HT1080 (cell line): ENCODE measurements at places on chromosomes 6 and 20.

DNA sequence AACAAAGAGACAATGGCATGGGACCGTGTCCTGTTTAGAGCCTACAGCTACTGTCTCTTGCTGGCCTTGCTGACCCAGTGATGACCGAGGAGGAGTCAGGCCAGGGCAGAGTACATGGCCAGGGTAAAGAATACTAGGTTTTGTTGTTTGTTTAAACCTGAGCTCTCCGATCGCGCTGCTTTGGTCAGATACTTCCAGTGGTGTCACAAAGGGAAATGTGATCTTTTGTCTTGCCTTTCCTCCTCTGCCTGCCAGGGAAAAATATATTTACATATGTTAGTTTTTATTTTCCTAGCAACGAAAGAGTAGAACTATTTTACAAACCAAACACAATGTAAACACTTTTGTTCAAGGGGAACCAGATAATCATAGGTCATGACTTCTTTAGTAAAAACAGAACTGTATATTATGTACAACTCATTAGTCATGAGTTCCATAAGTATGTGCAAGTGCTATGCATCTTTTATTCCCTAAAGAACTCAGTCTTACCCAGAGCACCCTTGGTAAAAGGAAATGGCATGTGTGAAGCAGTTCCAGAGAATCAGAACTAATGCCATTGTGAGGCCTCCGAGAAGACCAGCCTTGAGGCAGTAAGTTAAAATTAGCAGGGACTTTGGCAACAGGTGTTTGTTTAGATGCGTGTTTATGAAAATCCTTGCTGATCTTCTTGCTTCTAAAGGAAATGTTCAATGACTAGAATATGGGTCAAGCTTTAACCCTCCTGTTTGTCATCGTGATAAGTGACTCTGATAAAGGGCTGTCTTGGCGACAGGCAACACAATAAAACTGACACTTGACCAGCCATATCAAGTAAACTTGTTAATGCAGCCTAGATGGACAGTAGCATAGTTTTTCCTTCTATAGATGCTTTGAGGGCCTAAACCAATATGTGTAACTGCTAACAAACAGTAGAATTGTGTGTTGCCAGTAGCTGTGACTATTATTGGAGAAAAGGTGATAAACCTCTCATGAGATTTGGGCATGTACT, 204.6 kb downstream of the NKAIN2 start:
- DNase-seq, result no peak

- peak; percentile 48 for DNase-seq
These were observed 646.7 kb upstream of the PTCHD4 start for GRCh38 chr6:48757661-48758060.

DNA sequence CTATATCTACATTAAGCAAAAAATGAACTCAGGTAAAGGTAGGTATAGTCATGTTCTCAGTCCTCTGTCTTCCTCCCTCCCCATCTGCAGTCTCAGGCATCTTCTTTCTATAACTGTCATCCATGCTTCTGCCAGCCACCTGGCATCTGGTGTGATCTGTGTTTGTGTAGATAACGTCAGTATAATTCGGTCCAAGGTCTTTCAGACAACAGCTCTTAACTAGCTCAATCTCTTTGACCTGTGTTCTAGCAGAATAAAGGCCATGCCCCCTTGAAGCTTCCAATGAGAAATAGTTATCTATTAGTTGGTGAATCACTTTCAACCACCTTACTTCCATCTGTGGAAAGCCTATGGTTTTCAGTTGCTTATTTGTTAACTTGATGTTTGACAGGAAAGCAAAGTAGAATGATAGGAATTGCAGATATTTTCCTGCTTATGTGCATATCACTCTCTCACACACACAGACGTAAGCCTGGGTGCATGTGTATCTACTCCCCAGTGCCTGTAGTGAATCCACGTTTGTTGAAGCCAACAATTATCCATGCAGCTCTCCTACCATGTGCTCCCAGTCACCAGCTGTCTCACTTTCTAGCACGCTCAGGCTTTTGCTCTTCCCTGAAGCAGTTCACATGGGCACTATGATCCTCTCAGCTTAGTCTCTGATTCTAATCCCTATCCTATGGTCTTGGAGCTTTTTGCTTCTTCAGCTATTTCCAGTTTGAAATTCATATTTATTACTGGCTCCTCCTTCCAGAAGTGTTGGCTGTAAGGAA, 433.7 kb upstream of the MANEA start:
- no peak for DNase-seq

GRCh38 chr20:40654876-40655275, 34.2 kb downstream of the MAFB start:
- no peak for DNase-seq

DNA sequence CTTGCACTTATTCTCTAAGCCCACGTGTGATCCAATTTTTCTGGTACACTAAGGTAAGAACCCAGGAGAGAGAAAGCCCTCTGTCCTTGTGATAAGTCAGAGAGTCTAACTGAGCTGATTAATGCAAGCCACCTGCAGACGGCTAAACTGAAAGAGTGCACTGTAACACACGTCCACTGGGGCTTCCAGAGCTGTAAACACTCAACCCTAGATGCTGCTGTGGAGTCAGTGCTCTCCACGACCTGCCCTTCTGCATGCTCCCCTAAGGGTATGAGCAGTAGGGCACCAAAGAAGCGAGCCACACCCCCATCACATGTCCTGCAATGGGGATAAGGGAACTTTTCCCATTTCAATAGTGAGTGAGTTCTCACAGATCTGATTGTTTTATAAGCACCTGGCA, 55.7 kb downstream of the TXLNB start:
- DNase-seq, result no peak

DNA sequence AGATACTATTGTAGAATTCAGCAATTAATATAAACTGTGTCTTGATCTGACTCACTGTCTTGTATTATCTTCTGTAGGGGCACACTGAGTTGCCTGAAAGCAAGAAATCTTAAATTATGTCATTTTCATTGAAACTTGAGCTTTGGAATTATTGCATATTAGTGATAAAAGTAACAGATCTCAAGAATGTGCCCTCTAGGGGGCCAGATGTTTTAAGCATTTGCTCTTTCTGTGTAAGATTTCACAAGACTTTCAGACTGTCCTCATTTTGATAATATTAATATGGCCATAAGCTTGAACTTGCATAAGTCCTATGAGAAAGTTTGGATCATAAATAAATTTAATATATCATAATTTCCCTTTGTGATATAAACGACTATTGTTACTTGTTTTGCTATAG, 55.5 kb upstream of the MYO6 start:
- no peak for DNase-seq

GRCh38 chr6:81130969-81131368, 621.5 kb downstream of the TENT5A start:
- DNase-seq, result no peak
